Thoracic aorta (tissue), 2 donors: ENCODE measurements at places on chromosomes 6 and 20.

GRCh38 chr6:135266675-135267074 lies 85.6 kb downstream of the MYB start:
- DNase-seq: no peak

- DNase-seq: no peak
These were observed 152.1 kb upstream of the RNF24 start for GRCh38 chr20:4167261-4168021.

DNA sequence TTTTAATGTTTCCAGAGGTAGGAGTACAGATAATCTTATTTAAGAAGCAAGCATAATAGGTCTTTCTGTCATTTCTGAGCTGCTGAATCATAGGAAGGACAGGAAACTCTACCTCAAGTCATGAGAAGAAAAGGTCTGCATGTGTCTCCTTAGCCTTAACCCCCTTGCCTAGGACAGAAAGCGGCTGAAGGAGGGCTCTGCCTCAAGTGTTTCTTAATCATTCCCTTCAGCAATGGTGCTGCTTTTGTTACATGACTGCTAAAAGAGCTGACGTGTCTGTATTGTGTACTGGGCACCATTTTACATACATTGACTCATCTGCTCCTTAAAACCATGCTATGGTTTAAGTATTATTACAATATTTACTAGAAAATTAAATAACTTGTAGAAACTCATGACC lies 564.0 kb upstream of the AGPAT4 start:
- no peak for DNase-seq

GRCh38 chr20:36591854-36592641 lies 13.5 kb upstream of the RAB5IF start:
- no peak for DNase-seq

GRCh38 chr6:37454420-37455140 lies 21.6 kb downstream of the CMTR1 start:
- DNase-seq: no peak

DNA sequence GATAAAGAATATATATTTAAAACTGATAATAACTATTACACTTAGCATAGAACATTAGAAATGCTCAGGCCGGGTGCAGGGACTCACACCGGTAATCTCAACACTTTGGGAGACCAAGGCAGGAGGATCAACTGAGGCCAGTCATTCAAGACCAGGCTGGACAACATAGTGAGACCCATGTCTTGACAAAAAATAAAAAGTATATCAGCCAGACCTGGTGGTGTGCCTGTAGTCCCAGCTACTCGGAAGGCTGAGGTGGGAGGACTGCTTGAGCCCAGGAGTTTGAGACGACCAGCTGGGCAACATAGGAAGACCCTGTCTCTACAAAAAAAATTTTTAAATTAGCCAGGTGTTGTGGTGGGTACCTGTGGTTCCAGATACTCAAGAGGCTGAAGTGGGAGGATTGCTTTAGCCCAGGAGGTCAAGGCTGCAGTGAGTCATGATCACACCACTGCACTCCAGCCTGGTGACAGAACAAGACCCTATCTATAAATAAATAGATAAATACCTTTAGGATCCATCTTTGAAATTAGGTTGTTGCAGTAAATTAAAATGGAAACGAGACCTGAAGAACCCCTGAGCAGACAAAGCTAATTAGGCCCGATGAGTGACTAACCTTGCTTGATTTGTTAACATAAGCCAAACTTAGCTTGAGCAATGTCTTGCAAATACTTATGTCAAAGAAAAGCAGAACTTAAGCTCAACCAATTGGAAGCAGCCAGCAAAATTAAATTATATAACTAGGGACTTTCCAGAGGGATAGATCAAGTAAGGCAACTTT lies 75.8 kb upstream of the E2F3 start:
- DNase-seq: no peak

GRCh38 chr6:90849686-90850085 lies 262.8 kb upstream of the MAP3K7 start:
- DNase-seq: no peak

DNA sequence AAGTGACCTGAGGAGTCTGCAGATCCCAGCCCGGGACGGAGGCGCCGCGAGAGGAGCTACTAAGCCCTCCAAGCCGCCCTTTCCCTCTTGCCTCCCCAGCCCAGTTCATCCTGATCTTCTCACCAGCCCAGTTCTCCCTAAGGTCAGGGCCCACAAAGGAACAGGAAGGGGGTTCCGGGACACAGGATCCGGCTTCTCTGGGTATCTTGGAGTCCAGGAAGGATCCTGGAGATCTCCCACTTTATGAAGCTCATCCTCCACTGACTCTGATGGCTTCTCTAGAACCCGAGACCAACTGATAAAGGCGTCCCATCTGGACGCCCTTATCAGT lies 36.9 kb upstream of the HLA-C start:
- DNase-seq: no peak

- no peak for DNase-seq
These were observed 21.0 kb upstream of the FYN start for GRCh38 chr6:111894272-111894671.

GRCh38 chr6:152386131-152386530 lies 251.0 kb downstream of the SYNE1 start:
- DNase-seq: no peak

DNA sequence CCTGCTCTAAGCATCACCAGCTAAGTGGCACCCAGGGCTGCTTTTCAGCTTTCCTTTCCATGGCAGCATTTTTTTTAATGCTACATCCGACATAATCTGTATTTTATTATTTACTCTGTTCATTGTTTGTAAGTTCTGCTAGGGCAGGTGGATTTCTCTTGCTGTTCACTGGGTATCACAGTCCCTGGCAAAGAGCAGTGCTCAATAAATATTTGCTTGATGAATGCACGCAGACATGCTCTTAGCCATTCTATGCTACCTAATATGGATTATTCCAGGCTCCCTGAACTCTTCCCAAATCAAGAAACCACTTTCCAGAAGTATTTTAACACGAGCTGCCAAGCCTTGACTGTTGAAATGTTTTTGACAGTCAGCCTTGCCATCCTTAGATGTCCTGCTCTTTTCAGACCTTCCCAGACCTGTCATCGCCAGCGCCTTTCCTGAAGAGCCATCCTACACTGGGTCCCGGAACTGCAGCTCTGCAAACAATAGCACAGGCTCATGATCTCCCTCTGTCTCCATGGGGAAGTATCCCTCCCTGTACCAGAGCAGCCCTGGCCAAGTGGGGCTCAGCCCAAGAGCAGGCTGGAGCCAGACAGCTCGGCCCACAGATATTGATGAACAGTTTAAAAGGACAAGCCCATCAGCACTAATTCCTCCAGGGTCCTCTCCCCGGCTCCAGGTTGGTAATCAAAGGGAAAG lies 136.5 kb upstream of the CDH4 start:
- no peak for DNase-seq

GRCh38 chr6:115898246-115898645 lies 162.4 kb downstream of the FRK start:
- DNase-seq: no peak

GRCh38 chr20:50376888-50377459 lies 133.2 kb upstream of the PTPN1 start:
- no peak for DNase-seq

GRCh38 chr6:147648916-147649315 lies 140.4 kb downstream of the SAMD5 start:
- no peak for DNase-seq

- DNase-seq: no peak
These were observed 7.4 kb downstream of the TINAG start for GRCh38 chr6:54315656-54316055.

DNA sequence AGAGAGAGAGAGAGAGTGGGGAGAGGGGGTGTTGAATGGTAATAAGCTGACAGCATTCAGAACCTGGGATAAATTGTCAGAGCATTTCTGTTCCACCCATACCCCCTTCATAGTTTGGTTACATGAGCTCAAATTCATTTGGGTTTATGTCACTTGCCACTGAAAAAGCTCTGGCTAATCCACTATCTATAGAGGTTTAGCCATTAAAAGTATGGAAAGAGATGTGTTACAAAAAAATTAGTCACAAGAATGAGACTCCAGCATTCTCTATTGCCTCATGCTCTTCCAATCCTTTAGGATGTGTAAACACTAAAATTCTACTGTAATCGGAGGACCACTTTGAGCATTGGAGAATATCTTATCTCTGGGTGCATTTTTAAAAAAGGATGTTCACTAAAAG lies 297.6 kb upstream of the TCF21 start:
- no peak for DNase-seq

GRCh38 chr20:48892891-48893290 lies 28.6 kb upstream of the ARFGEF2 start:
- no peak for DNase-seq

GRCh38 chr20:42894483-42894882 lies 295.2 kb downstream of the PTPRT start:
- DNase-seq: no peak

DNA sequence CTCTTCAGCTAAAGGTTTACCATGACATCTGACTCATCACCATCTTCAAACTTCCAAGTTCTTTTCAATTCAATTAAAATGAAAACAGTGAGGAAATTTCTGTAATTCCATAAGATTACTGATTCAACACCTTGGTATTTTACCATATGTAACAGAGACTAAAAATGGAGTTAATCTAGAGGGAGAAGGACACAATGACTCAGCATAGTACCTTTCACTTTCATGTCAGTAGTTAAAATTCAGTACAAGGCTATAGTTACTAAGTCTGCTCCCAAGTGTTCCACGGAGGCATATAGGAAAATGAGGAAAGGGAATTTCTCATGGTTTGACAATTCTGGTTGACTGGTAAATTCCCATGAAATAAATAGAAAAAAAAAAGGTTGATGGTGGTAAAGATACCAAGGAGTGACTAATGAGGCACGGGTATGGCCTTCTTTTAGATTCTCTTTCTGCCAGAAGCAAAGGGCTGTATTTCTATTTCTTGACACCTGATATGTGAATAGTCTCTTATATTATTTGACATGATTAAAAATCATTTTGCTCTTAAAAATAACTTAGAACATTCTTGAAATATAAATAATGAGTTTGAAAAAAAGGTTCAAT lies 526.7 kb upstream of the ADGRB3 start:
- no peak for DNase-seq

GRCh38 chr6:44636561-44637248 lies 249.2 kb downstream of the CDC5L start:
- no peak for DNase-seq

- DNase-seq: no peak
These were observed 114.3 kb downstream of the GJA1 start for GRCh38 chr6:121549736-121550135.
